ENCODE measurements at places on chromosomes 3 and 15.

DNA sequence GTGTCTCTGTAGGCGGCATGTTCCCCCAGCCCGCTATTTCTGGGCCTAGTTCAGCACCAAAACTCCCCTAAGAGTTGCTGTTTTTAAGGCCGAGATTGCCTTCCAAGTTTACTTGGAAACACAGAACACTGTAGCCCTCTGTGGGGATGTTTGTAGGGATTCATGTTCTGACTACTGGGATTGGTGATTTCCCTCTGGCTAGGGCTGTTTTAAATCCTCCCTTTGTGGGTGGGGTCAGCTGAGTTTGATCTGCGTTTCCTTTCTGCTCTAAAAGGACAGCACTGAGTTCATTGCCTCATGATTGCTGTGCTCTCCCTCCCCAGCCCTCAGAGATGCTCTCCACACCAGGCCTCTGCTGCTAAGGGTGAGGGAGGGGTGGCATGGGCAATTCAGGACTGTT, 640.6 kb upstream of the DPPA4 start:
- H3K27ac ChIP-seq, result no peak overlapping the region
- H3K27me3 ChIP-seq, result no peaks in the 10 kb centered on the region
- H3K36me3 ChIP-seq, result no peaks in the 10 kb centered on the region
- no peak overlapping the region for H3K4me3 ChIP-seq
- no peak for DNase-seq

GRCh38 chr15:26165546-26165945, 302.4 kb upstream of the ATP10A start:
- DNase-seq, result no peak
- H3K4me1 ChIP-seq, result no peaks in the 10 kb centered on the region
- H3K27ac ChIP-seq, result no peak overlapping the region
- H3K36me3 ChIP-seq, result no peaks in the 10 kb centered on the region

DNA sequence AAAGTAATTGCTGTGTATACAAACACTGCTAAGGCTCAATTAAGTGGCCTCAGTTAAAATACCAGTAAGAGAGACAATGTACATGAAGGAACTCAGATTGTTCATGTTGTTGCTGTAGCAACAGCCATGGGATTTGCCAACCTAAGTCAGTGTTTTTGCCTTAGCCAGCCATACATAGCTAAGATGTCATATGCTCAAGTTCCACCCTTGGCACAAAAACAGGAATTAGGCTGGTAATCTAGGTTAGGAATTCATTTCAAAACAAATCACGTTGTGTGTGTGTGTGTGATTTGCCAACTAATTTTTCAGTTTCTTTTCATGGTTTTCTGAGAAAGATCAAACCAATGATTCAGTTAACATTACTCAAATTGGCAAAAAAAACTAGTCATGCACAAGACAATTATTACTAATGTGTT, 143.7 kb upstream of the KCNMB2 start:
- no peak overlapping the region for H3K27ac ChIP-seq
- H3K4me1 ChIP-seq, result no peaks in the 10 kb centered on the region
- peaks cover 2% of the 10 kb centered on the region for H3K36me3 ChIP-seq
- no peak for DNase-seq

GRCh38 chr15:92421976-92422375, 28.3 kb downstream of the ST8SIA2 start:
- no peak for DNase-seq
- H3K27ac ChIP-seq, result no peak overlapping the region
- peaks cover 47% of the 10 kb centered on the region for H3K27me3 ChIP-seq
- no peaks in the 10 kb centered on the region for H3K36me3 ChIP-seq
- no peaks in the 10 kb centered on the region for H3K4me1 ChIP-seq

GRCh38 chr15:101489599-101490407, at the start of gene PCSK6:
Gene PCSK6, minus strand, starts transcription at chr15:101489707. Its CDS starts 37 bp downstream, at chr15:101489670.
- peaks cover 62% of the 10 kb centered on the region for H3K27me3 ChIP-seq
- no peak for DNase-seq
- H3K4me1 ChIP-seq, result peaks cover 5% of the 10 kb centered on the region
- peaks cover 3% of the 10 kb centered on the region for H3K36me3 ChIP-seq
- no peak within 1 kb of the TSS for H3K27ac ChIP-seq

DNA sequence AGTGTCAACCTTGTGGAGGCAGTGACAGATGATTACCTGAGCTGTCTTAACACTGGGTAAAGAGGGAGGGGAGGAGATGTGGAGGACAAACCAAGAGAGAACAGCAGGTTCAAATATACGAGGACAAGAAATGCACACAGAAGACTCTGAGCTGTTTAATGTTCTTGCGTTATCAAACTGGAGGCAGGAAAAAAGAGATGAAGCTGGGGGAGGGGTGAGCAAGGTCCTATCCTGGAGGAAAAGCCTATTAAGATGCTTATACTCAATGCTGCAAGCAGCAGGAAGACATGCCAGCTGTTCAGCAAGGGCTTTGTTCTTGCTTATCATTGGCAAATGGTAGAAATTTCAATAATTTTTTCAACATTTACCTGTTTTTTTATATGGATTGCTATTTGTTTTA, 345.7 kb upstream of the TRIM42 start:
- no peak overlapping the region for H3K4me3 ChIP-seq
- H3K27ac ChIP-seq, result no peak overlapping the region
- H3K27me3 ChIP-seq, result peaks cover 14% of the 10 kb centered on the region
- H3K4me1 ChIP-seq, result no peaks in the 10 kb centered on the region
- DNase-seq, result no peak

- DNase-seq, result no peak
- H3K27ac ChIP-seq, result no peak overlapping the region
- no peak overlapping the region for H3K4me3 ChIP-seq
- no peaks in the 10 kb centered on the region for H3K27me3 ChIP-seq
- no peaks in the 10 kb centered on the region for H3K36me3 ChIP-seq
These were observed 81.0 kb downstream of the TMEM108 start for GRCh38 chr3:133119176-133119575.

GRCh38 chr3:31704591-31705179, 172.0 kb downstream of the STT3B start:
- H3K4me3 ChIP-seq, result no peak overlapping the region
- H3K4me1 ChIP-seq, result no peaks in the 10 kb centered on the region
- peaks cover 57% of the 10 kb centered on the region for H3K27me3 ChIP-seq
- no peak overlapping the region for H3K27ac ChIP-seq
- H3K36me3 ChIP-seq, result no peaks in the 10 kb centered on the region
- no peak for DNase-seq

Data from central memory CD8-positive, alpha-beta T cell (primary cell).